ENCODE measurements at places on chromosomes 3 and 15. TPM values are rescaled to one million over a fixed set of nuclear protein-coding genes. Genes with fewer than 3 reads are reported as not detected.

Gene CYP1A1
- total RNA-seq, result not detected

GRCh38 chr15:72197460-72198355, at the start of gene GRAMD2A:
TSS of gene GRAMD2A (minus strand) at chr15:72197787.
- DNase-seq, result no peak

DNA sequence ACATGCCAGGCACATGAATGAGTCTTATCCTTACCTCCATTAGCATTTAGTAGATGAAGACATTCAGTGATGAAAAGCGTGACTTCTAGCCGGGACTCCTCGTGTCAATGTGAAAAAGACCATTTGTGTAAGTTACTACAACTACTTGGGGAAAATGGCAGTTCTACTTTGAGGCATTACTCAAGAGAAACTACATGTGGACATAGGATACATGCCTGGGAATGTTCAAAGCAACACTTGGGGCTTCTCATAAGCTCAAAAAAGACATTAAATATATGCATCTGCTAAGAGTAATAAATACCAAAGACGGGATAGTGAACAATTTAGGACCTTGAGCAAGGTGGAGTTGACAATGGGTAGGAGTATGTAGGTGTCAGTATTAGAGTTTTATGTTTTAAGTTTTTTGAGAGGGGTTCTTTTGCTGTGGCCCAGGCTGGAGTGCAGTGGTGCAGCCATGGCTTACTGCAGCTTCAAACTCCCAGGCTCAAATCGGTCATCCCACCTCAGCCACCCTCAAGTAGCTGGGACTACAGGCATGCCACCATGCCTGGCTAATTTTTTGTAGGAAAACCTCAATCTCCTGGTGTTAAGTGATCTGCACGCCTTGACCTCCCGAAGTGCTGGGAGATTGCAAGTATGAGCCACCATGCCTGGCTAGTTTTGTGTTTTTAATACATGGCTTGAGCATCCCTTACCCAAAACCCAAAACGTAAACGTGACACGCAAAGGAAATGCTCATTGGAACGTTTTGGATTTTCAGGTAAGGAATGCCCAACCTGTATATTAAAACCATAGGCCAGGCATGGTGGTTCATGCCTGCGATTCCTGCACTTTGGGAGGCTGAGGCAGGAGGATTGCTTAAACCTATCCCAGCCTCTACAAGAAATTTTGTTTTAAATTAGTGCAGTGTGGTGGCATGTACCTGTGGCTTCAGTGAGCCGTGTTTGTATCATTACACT, 3.9 kb downstream of the RPLP1 start:
- no peak for DNase-seq

GRCh38 chr15:66842710-66843441, 140.8 kb downstream of the SMAD6 start:
- no peak for DNase-seq

GRCh38 chr3:26418553-26418952, 204.0 kb upstream of the LRRC3B start:
- no peak for DNase-seq
